ENCODE measurements at places on chromosomes 16 and 17.

DNA sequence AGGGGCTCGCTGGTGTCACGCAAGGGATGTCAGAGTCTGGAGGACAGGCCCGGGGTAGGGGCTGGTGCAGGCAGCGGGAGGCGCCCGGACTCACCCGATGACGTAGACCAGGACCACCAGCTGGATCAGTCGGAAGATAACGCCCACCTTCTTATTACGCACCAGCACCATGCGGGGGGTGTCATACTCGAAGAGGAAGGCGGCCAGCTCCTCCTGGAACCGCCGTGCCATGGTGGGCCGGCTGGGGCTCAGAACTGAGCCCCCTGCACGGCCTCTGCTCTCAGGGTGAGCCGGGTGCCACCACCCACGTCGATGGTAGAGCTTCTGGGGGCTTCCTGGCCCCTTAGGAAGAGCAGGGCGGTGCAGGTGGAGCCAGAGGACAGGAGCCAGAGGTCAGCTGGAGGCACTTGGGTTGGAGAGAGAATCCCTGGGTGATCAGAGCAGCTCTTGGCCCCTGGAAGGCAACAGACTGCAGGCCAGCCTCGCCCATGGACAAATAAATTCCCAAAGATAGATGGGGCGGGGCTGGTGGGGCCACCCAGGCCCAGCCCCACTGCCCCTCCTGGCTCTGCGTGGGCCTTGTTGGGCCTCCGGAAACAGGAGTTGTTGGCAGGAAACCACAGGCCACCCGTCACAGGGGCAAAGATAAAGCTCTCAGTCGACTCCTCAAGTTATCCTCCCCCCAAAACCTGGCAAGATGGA lies at the start of gene P2RX1:
Gene P2RX1, minus strand, starts transcription at position 471 of the 702 bp plus-strand sequence. Its CDS starts 240 bp downstream, at position 231.
- no peak for DNase-seq

GRCh38 chr16:83513008-83513755 lies 294.6 kb upstream of the HSBP1 start:
- no peak for DNase-seq

DNA sequence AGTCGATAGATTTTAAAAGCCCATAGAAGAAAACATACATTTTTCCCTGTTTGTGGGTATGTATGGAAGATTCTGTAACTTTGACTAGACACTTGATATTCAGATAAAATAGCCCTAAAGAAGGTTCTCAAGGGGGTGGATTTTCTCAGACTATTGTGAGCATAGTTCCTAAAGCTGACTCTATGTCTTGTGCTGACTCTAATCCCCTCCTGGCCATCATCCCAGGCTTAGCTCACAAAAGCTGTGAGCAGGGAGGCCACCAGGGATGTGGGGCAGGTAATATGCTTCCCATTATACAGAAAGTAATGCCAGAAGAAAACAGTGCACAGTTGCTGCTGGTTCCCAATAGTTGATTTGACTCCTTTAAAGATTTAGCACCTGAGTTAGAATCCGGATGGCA lies 32.0 kb downstream of the CDH13 start:
- DNase-seq, result no peak

GRCh38 chr16:10751291-10751697 lies 7.7 kb downstream of the NUBP1 start:
- DNase-seq, result no peak

- DNase-seq, result no peak
These were observed 4.2 kb downstream of the LHX1 start for GRCh38 chr17:36941265-36942010.

DNA sequence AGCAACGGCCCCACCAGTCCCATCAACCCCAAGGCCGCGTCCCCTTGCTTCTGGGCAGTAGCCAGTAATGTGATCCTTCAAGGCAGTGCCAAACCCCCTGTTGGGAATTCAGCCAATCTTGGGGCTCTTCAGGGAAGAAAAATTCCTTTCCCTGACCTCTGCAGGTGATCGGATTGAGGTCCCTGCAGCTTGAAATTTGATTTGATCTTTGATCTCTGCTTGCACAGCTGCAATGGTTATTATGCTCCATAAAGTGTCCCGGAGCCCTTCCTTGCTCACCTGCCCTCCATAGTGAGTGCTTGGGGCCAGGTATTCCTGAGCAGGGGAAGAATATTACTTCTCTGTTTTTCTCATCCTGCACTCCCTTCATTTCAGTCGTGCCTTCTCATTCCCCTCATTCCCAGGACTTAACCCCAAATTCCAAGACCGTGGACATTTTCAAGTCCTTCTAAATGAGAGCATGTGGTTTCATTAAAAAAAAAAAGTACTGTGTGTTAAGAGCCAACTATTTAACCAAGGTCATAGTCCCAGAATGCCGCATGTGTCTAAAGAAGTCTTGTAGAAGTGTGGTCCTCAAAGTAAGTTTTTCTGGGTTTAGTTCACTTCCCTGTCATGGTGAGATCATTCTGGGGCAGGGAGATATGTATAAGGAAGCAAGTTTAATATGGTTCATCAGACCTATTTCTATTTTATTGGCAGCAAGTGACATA lies 56.3 kb downstream of the SOX9 start:
- DNase-seq, result no peak

DNA sequence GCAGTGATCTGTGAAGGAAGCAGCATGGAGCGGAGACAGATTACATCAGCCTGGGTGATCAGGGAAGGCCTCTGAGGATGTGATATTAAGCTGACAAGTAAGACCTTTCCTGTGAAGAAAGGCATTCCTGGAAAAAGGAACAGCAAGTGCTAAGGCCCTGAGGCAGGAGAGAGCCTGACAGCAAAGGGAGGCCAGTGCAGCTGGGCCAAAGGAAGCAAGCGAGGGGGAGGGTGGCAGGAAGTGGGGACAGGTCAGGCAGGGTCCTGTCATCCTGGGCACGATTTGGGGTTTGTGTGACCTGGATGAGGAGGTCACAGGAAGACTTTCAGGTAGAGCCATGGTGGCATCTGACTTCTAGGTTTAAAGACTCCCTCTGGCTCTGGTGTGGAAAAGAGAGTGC lies 12.3 kb downstream of the CPNE2 start:
- no peak for DNase-seq

- no peak for DNase-seq
These were observed 7.4 kb upstream of the PMFBP1 start for GRCh38 chr16:72179204-72179970.

- no peak for DNase-seq
These were observed 11.7 kb downstream of the CAVIN1 start for GRCh38 chr17:42411361-42411760.

DNA sequence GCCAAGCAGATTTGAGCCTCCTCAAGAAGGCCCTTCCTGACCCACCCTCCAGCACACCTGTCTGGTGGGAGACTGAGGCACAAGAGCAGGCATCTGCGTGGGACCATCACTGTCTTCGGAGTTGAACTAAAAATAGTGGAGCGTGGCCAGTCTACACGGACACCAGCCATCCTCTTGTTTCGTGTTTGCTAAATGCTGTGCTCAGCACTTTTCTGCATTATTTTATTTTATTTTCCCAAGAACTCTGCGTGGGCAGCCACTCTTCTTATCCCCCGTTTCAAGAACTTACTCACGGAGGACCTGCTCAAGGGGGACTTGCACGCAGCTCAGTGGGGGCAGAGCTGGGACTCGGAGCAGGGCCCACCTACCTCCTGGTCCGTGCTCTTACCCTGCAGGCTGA lies 60.8 kb downstream of the SOCS3 start:
- DNase-seq, result no peak

GRCh38 chr17:78817123-78817522 lies 23.5 kb downstream of the USP36 start:
- no peak for DNase-seq

- DNase-seq, result no peak
These were observed 124.6 kb downstream of the C16orf95 start for GRCh38 chr16:87192452-87193073.

Measured in globus pallidus (tissue), 1 donor.